Karpas-422 (cell line): ENCODE measurements at places on chromosomes 3 and 15. TPM values are rescaled to one million over a fixed set of nuclear protein-coding genes. Genes with fewer than 3 reads are reported as not detected.

Gene RGMA
- not detected in 2 replicates for total RNA-seq

Gene ACTC1
- not detected in 2 replicates for total RNA-seq

Gene WDR49
- total RNA-seq: 0.58 TPM in 1 of 2 replicates, not detected in the other

Gene MUC13
- total RNA-seq: 0.07 TPM in 1 of 2 replicates, not detected in the other

Gene NSUN3
- total RNA-seq: 15.3 and 36.9 TPM in 2 replicates

GRCh38 chr3:54731732-54732445, 196.0 kb downstream of the LRTM1 start:
- no peak overlapping the region for H3K27ac ChIP-seq
- H3K4me1 ChIP-seq: no peaks in the 10 kb centered on the region

- peak overlapping the region; percentile 50; the same call in 1 of the 2 replicates for H3K27ac ChIP-seq
- DNase-seq: no peak
- H3K4me1 ChIP-seq: peaks cover 14% of the 10 kb centered on the region; the same call in 1 of the 2 replicates
- H3K27me3 ChIP-seq: no peaks in the 10 kb centered on the region
- H3K36me3 ChIP-seq: peaks cover 40% of the 10 kb centered on the region
These were observed 27.6 kb downstream of the RFT1 start for GRCh38 chr3:53102601-53103147.

DNA sequence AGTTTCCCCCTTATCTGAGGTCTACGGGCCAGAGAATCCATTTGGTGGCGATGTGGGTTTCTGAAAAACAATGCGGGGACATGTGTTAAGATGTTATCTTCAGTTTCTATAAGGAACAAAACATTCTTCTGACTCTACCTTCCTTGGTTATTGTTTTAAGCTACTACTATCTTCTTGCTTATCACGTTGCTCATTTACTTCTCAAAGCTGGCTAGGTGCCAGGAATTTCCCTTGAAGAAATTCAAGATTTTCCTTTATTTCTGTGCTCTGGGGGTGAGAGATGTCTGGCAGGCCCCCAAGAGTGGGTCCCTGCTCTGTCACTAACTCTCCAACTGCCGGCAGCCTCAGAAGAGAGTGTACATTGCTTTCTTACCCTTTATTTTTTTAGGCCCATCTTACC, 119.8 kb downstream of the RYR3 start:
- H3K4me1 ChIP-seq: no peaks in the 10 kb centered on the region
- no peaks in the 10 kb centered on the region for H3K27me3 ChIP-seq
- no peak overlapping the region for H3K27ac ChIP-seq
- H3K4me3 ChIP-seq: no peak overlapping the region
- DNase-seq: no peak

- H3K27me3 ChIP-seq: no peaks in the 10 kb centered on the region
- H3K36me3 ChIP-seq: no peaks in the 10 kb centered on the region
- H3K27ac ChIP-seq: no peak overlapping the region
- no peak for DNase-seq
- no peaks in the 10 kb centered on the region for H3K4me1 ChIP-seq
These were observed 36.2 kb downstream of the KBTBD12 start for GRCh38 chr3:127951276-127951675.

- no peaks in the 10 kb centered on the region for H3K27me3 ChIP-seq
- H3K4me3 ChIP-seq: no peak overlapping the region
- H3K36me3 ChIP-seq: peaks cover 51% of the 10 kb centered on the region
These were observed 35.3 kb downstream of the PAK2 start for GRCh38 chr3:196774848-196775422.

- H3K36me3 ChIP-seq: no peaks in the 10 kb centered on the region
- no peak overlapping the region for H3K4me3 ChIP-seq
- DNase-seq: no peak
- no peak overlapping the region for H3K27ac ChIP-seq
- H3K27me3 ChIP-seq: no peaks in the 10 kb centered on the region
- no peaks in the 10 kb centered on the region for H3K4me1 ChIP-seq
These were observed 35.4 kb downstream of the PRTG start for GRCh38 chr15:55707518-55707917.

GRCh38 chr3:46946856-46947545, 29.5 kb downstream of the CCDC12 start:
- peak; percentile 50 for DNase-seq
- peaks cover 97% of the 10 kb centered on the region for H3K4me1 ChIP-seq
- H3K4me3 ChIP-seq: no peak overlapping the region

GRCh38 chr3:148964809-148965208, 26.5 kb upstream of the GYG1 start:
- no peaks in the 10 kb centered on the region for H3K36me3 ChIP-seq
- H3K27ac ChIP-seq: no peak overlapping the region
- no peaks in the 10 kb centered on the region; the same call in 1 of the 2 replicates for H3K27me3 ChIP-seq

DNA sequence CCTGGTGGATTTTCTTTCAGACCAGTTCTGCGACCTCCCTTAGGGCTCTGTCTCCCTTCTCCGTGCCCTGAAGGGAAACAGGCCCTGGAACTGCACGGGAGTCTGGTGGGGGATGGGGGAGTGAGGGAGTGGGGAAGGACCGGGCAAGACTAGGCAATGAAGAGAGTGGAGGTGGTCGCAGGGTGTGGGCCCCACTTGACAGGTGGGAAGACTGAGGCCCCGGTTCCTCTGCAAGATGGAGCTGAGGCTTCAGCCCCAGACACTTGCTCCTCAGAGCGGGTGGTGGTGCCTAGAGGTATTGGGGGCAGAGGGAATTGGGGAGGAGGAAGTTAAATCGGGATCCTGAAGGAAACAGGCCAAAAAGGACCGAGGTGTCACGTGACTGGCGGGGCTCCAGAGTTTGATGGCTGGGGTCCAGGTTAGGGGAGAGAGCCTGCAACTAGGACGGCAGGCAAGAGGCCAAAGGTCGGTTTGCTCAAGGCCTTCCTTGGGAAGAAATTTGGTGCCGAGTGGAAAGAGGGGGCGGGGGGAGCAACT, 597 bp upstream of the CAMK1 start:
- peak overlapping the region; percentile 84 for H3K4me3 ChIP-seq
- no peaks in the 10 kb centered on the region for H3K36me3 ChIP-seq
- no peak overlapping the region for H3K27ac ChIP-seq

DNA sequence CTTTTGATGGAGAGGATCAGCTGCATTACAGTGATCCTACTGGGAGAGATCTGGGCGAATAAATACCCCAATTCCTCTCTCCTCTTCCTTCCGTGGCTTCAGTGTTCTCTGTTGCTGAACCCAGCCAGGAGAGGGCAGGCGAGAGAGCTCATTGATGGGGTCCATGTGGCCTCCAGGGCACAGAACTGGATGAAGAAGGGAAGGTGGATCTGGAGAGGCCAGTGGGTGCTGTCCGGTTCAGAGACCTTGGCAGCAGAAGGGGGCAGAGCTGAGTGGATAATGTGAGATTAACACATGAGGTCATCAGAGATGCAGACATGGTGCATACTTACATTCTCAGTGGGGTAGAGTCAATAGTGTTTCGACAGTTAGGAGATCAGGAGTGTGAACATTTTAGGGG, 193.6 kb downstream of the CLSTN2 start:
- no peaks in the 10 kb centered on the region for H3K4me1 ChIP-seq
- no peaks in the 10 kb centered on the region for H3K36me3 ChIP-seq
- DNase-seq: peak; percentile 77
- no peaks in the 10 kb centered on the region for H3K27me3 ChIP-seq
- H3K4me3 ChIP-seq: no peak overlapping the region

DNA sequence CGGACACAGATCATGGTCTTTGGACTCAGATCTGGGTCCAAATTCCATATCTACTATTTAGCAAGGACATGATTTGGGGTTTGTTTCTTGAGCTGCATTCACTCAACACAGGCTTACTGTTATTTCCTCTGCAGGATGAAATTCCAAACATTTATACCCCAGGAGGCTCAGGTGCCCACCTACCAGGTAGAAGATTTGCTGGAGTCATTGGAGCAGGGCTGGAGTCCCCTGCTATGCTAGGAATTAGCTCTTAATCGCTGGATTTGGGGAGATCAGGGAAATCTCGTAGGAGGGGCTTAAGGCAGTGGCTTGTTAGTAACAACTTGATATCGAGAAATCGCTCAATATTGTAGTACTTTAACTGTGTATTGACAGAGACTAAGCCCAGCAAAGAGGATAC, 193.0 kb downstream of the IL20RB start:
- no peak overlapping the region for H3K27ac ChIP-seq
- no peak overlapping the region for H3K4me3 ChIP-seq
- no peaks in the 10 kb centered on the region for H3K36me3 ChIP-seq
- no peaks in the 10 kb centered on the region; the same call in 1 of the 2 replicates for H3K27me3 ChIP-seq
- DNase-seq: no peak

DNA sequence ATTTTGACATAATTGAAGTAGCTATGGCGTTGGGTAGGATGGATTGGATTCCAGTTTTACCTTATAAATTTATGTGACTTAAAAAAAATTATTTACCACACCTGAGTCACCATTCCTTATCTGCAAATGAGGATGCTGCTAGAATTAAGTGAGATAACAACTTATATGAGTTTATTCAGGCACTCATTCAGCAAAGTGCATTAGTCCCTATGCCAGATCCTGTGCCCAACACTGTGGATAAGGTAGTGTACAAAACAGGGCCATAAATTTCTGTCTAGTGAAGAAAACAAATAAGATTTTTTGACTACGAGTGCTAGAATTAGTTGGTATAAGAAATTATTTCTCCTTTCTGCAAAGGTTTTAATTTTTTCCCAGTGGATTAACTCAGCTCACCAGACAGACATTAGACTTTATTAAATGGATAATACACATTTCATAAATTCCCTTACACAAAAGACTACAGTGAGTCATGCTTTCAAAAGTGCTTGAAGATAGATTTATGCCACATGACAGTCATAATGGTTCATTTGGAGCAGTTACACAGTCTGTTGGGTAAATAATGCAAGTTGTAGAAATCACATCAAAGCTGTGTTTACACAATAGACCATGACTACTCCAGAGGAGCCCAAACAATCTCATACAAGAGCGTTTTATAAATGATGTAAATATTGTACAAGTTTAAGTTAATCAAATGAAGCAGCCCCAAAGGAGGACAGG, 129.9 kb upstream of the TGFBR2 start:
- H3K36me3 ChIP-seq: no peaks in the 10 kb centered on the region
- no peaks in the 10 kb centered on the region for H3K27me3 ChIP-seq
- no peak overlapping the region for H3K27ac ChIP-seq
- DNase-seq: no peak
- H3K4me1 ChIP-seq: no peaks in the 10 kb centered on the region

DNA sequence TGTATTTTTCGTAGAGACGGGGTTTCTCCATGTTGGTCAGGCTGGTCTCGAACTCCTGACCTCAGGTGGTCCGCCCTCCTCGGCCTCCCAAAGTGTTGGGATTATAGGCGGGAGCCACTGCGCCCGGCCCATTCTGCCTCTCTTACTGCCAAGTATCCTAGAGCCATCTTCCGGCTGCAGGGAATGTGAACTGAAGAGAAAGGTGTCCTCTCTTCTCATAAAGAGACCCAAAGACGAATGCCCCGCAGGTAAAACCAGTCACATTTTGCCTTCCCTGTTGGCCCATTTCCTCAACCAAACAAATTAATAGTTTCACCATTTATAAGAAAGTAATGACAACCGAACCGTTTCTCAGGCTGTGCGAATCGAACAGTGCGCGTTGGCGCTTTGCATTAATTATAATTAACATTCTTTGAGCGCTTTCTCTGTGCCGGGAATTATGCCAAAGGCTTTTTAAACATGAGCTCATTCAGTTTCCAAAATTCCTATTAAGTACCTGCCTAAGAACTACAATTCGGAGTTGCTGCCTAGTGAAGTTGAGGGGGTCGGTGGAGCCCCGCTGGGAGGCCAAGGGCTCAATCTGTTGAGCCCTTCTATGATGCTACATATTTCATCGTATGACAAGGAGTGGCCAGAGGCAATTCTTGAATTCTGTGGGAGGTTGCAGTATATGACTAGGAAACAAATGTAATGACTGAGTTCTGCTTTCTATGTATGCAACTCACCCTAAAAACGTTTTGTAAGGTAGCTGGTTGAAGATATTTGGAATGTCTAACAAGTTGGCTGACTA, 819 bp upstream of the RPL24 start:
- no peaks in the 10 kb centered on the region for H3K27me3 ChIP-seq
- H3K4me3 ChIP-seq: peak overlapping the region; percentile 98
- DNase-seq: no peak
- H3K27ac ChIP-seq: no peak overlapping the region
- peaks cover 38% of the 10 kb centered on the region for H3K36me3 ChIP-seq
